ENCODE measurements at places on chromosomes 6 and 20.

DNA sequence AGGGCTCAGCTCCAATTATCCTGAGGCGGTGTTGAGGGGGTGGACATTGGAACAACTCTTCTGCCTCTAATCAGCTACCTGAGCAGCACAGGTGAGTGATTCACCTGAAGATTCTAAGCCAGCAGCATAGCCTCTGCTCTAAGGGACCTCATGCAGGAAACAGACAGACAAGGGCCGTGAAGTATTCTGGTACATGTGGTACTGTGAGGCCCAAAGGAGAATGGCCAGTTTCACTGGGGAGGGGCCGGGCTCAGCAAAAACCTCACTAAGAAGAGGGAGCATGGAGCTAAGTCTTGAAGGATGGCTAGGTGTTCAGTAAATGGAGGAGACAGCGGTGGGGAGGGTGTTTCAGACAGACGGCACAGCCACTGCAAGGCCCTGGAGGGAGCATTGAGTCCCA, 58.5 kb upstream of the CCDC167 start:
- DNase-seq: no peak

- no peak for DNase-seq
Measured at GRCh38 chr6:15366003-15366535, 120.2 kb downstream of the JARID2 start.

DNA sequence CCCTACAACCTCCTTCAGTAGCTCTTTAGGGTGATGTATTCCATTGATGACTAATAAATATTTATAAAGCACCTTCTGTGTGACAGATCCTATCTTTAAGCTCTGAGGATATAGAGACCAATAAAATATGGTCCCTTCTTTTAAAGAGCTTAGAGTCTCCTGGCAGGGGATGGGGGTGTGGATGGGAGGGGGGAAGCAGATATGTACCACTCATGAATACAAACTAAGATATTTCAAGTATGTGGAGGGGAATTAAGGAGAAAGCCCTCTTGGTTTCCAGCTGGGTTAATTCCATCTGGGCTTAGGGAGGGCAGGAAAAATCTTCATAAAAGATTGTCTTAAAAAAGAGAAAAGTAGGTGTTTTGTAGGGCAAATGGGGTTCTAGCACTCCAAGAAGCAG, 21.6 kb upstream of the FBXO9 start:
- DNase-seq: no peak

GRCh38 chr6:99668036-99668705, 61.5 kb downstream of the PRDM13 start:
- DNase-seq: no peak

GRCh38 chr20:17843246-17844132, 125.1 kb downstream of the SNX5 start:
- DNase-seq: no peak

- DNase-seq: peak; percentile 74
Measured at GRCh38 chr6:125790358-125791150, at the start of gene NCOA7. NCOA7 (plus strand) TSS chr6:125790960; CDS start chr6:125815355, 24,395 bp downstream.

DNA sequence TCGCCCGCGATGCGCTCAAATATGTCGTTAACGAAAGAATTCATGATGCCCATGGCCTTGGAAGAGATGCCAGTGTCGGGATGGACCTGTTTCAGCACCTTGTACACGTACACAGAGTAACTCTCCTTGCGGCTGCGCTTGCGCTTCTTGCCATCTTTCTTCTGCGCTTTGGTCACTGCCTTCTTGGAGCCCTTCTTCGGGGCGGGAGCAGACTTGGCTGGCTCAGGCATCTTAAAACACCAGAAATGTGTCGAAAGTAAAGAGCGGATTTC, 36.4 kb downstream of the HFE start:
- peak; percentile 71 for DNase-seq
